ENCODE measurements at places on chromosomes 3 and 15. TPM values are rescaled to one million over a fixed set of nuclear protein-coding genes. Genes with fewer than 3 reads are reported as not detected.

Gene SLC24A5
- total RNA-seq: not detected

Gene RBMS3
- 0.94 TPM for total RNA-seq

Gene SH2D7
- not detected for total RNA-seq

Gene EFHB
- total RNA-seq: 0.41 TPM

Gene SPATA12
- 0.44 TPM for total RNA-seq

All from A549 treated with CpdA at 1 μM for 4 hours (cell line).